ENCODE measurements at places on chromosomes 4 and X.

DNA sequence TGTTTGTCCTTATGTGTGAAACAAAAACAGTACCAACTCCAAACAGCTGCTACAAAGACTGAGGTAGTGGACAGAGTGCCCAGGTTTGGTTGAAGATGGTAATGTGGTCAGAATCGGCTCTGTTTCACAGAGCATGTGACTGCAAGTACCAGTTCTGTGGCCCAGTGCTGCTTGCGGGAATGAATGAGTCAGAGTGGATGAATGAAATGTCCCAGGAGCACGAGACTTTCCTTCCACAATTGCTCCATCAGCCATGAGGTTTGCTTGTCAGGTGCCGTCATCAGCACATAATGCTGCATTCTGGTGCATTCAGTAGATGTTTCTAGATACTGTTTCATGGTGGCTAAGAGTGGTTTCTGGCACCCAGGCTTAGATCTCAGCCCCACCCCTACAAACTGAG lies 84.2 kb downstream of the GPR143 start:
- DNase-seq = no peak

DNA sequence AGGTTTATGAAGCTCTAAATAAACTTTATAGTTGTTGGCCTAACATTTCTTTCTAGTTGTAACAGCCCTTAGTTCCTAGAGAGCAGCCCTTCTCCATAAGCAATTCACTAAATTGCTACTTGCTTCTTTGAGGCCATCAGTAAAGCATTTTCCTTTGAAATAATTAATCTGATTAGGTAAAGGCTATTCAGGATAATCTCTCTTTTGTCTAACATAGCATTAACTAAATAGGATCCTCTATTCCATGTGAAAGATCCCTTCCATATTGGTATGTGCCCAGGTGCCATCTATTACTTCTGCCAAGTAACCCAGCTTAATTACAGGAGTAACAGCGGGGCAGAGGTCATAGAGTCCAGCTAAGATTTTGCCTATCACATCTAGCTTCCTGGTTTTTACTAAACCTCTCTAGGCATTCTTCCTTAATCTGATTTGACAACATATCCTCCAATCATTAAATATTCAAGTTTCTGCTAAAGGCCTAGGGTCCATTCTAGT lies 1408.0 kb downstream of the PCDH18 start:
- DNase-seq = no peak

DNA sequence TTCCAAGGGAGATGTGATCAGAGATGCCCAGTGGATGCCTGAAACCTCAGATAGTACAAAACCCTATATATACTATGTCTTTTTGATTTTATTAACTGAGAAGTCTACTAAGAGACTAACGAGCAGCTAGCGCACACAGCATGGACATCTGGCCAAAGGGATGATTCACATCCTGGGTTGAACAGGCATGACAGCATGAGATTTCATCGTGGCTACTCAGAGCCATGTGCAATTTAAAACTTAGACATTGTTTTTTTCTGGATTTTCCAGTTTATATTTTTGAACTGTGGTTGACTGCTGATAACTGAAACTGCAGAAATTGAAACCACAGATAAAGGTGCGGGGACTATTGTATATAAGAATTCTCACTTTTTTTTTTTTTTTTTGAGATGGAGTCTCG lies 2252.9 kb upstream of the AGA start:
- no peak for DNase-seq

GRCh38 chrX:71167031-71167781 lies 22.6 kb downstream of the NLGN3 start:
- DNase-seq = no peak

- DNase-seq = no peak
Observed at GRCh38 chr4:25817059-25817681, 45.6 kb downstream of the SEL1L3 start.

- no peak for DNase-seq
Observed at GRCh38 chrX:116961872-116962582, 499.3 kb upstream of the CT83 start.

DNA sequence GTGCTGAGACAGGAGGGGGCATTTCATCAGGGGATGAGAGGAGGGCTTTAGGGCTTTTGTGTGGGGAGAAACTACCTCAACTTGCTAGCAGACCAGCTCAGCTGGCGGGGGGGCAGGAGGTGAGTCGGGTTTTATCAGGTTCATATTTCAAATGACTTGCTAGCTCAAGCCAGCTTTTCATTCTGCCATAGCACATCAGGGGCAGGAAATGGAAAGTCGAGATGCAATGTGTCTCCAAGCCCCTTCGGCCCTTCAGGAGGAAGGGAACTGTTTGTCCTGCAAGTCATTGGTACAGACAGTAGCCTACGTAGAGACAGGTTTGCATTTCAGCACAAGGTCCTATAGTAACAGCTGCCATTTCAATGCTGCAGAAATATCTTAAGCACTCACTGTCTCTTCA lies 194.1 kb downstream of the PTTG2 start:
- DNase-seq = no peak

DNA sequence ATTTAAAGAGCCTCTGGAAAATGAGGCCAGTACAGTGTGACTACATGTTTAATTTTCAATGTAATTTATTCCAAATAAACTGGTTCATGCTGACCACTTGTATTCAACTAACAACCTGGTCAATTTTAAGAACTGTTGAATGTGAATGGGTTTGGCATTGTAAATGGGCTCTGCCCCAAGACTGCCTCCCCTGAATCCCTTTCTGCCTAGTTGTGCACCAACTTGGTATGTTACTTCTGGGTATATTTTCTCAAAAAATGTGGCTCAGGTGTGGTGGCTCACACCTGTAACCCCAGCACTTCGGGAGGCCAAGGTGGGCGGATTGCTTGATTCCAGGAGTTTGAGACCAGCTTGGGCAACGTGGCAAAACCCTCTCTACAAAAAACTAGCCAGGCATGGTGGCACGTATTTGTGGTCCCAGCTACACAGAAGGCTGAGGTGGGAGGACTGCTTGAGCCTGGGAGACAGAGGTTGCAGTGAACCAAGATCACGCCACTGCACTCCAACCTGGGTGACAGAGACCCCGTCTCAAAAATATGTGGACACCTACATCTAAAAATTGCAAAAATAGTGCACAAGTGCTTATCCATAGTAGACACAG lies 7.2 kb downstream of the RPL9 start:
- no peak for DNase-seq

All from stimulated activated CD8-positive, alpha-beta memory T cell treated with anti-CD3 and anti-CD28 coated beads, Interleukin-15, amount 100 ng/mL, for 24 hours (primary cell).